Hepatic stellate cell (primary cell): ENCODE measurements at places on chromosomes 4 and X.

DNA sequence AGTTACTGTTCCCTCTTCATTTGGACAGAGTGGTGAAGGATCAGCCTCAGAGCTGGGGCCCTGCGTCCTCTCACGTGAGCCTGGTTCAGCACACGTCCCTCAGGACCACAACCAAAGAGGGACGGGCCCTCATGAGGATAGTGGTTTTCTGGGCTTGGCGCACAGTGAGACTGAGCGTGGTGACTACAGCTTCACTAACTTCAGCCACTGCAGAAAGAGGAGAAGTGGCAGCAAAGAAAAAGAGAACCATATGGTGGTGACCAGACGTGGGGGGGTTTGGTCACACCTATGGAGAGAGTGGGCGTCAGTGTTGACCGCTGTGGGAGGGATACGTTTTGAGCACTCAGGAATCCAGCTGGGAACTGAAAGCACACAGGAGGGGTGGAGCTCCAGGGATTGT is 21.8 kb upstream of the TNIP3 start:
- DNase-seq = no peak

DNA sequence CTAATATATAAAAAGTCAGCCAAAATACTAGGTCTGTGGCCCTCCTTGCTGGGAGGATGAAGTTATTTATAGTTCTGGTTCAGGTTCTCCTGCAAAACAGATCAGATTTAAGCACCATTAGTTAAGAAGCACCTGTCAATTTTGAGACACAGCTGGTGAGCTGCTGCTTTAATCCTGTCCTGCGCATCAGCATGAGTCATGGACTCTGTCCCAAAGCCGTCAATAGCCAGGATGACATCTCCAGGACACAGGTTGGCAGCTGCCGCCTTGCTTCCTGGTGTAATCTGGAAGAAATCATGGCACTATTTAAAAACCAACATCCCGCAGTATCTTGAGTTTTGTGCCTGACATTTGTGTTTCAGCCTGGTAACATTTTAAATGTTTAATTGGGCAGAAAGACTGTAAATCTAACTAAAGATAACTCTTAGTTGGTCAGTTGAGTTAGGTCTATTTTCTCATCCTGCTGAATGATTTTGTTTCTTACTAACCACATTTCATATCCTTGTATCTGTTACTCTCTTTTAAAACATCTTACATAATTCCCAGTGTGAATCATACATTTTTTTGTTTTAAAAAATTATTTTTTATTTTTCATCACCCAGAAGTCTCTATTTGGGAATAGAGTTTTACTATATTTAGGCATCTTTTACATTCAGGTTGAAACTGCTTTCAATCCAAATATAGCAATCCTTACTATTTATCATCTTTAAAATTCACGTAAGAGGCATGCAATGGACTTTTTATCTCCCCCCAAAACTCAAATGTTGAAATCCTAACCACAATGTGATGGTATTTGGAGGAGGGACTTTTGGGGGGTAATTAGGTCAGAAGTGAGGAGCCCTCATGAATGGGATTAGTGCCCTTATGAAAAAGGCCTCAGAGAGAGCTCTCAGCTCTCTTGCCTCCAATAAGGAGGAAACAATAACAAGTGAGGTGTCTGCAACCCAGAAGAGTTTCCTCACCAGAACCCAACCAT is 10.1 kb downstream of the PDLIM3 start:
- no peak for DNase-seq

- DNase-seq = no peak
Measured at GRCh38 chrX:150094375-150094774, 156.1 kb upstream of the EOLA2 start.

GRCh38 chr4:89298155-89298554 is 9.4 kb downstream of the GPRIN3 start:
- DNase-seq = no peak

DNA sequence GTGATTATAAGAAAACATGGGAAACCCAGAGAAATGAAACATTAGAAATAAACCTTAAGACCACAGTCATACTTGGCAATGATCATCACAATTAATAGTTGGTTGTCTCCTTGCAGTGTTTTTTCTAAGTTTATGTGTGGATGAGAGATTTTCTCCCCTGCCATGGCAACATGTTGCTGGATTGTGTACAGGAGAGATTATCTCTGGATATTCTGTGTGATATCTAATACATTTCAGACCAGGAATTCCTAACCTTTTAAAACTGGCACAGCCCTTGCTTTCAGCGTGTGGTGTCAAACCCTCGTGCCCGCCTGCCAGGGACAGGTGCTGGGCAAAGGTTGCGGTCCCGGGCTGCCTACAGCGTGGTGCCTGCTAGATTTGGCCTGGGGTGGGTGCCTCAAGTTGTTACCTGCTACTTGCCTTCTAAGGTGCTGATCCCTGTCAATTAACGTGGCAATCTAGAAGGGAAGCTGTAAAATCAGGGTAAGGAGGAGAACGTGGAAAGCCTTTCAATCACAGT is 100.5 kb downstream of the TMEM131L start:
- no peak for DNase-seq

DNA sequence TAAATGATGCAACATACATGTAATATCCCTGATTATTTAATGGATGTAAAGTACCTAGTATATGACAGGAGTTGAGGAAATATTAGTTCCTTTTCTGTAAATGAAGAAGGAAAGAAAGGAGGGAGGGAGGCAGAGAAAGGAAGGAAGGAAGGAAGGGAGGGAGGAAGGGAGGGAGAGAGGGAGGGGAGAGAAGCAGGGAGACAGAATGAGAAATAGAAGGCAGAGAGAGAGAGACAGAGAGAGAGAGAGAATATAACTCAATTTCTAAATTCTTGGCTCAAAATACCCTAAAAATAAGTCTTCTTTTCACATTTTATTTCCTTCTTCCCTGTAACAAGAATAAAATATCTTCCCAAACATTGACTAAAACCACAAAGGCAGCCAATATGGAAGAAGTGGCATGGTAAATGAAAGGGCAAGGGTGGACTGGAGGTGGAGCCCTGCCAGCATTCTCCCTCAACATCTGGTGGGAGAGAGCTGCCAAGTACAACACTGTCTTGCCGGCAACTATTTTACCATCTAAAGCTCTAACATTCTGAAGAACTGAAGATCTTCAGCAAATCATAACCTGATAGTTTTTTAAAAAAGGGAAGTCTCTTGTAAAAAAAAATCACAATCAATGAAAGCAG is 245.1 kb downstream of the PPP3CA start:
- DNase-seq = peak; percentile 2

DNA sequence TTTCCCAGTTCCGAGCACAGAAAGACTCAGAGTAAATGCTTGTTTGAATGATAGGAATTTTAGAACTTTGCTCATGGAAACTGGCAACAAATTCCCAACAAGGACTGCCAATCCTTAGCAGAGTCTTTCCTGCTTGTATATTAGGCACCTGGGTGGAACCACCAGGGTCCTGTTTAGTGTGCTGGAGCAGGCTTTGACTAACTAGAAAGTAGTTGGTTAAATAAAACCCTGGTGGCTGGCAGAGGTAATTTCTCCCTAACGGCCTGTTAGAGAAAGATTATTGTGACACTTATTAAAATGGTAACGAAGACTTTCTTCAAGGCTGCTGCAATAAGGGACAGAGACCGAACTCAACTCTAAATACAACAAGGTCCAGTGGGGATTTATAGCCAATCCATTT is 103.6 kb upstream of the TEX13D start:
- DNase-seq = no peak

GRCh38 chrX:17082831-17083230 is 136.4 kb downstream of the REPS2 start:
- peak; percentile 16 for DNase-seq

DNA sequence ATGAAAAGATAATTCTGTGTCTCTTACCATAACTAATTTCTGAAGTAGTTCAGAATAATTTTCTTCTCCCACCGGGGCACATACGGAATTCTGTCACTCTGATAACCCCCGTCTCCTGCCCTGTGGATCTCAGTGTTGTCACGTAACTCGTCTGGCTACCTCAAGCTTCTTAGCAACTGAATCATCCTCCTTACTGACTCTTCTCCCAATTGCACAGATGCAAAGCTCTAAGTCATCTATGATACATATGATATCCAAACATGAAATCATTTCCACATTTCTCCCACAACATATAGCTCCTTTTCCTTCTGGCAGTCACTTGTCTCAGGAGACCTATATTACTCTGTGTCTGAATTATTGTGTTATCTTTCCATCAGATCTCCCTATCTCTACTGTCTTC is 1043.1 kb upstream of the TENM3 start:
- no peak for DNase-seq

DNA sequence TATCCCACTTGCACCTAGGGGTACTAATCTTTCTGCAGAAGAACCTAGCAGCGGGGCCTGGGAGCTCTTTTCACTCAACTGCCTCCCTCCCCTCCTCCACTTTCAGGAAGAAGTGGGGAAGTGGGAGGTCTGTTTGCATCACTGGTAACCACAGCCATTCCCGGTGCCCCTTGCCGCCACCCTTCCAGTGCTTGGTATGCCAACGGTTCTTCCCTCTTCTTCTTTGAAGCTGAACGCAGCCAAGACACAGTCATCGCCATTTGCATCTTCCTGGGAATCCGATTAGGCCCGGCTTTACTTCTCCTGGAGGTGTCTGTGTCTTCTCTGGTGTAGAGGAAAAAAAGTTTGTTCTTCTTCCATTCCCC is 47.2 kb upstream of the RBPJ start:
- DNase-seq = no peak

GRCh38 chr4:111988514-111988913 is 156.7 kb upstream of the FAM241A start:
- no peak for DNase-seq
